ENCODE measurements at places on chromosomes 11 and 22.
A peak's percentile ranks its signal among the peaks of the same experiment; 100 is the strongest.

DNA sequence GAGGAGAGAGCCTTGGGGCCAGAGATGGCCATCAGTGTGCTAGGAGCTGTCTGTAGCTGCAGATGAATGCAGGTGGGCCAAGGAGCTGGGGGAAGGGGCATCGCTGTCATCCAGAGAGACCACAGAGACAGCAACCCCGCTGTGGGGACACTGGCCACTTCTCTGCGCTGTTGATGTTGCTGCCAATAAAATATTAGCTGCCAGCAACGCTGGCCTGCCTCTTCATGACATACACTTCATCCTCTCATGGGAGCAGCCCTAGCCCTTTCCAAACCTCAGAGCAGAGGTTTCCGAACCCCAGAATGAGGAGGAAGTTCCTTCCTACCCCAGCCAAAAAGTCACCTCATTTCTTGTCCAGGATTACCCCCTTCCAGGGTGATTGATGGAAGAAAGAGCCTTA lies 106.2 kb downstream of the PARVA start:
- DNase-seq, result no peak

DNA sequence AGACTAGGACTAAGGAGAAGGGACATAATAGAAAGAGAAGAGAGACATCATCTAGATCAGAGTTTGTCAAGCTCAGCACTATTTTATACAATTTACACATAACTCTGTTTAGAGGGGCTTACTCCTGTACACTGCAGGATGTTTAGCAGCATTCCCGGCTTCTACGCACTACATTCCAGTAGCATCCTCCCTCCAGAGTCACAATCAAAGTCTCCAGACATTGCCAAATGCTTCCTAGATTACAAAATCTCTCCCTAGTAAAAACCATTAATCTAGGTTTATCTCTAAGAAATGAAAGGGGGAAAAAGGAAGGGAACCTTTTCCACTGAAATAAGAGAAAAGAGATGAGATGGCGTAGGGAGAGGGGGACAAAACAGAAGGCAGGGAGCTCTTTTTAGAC lies 4.0 kb downstream of the USP28 start:
- no peak for DNase-seq

DNA sequence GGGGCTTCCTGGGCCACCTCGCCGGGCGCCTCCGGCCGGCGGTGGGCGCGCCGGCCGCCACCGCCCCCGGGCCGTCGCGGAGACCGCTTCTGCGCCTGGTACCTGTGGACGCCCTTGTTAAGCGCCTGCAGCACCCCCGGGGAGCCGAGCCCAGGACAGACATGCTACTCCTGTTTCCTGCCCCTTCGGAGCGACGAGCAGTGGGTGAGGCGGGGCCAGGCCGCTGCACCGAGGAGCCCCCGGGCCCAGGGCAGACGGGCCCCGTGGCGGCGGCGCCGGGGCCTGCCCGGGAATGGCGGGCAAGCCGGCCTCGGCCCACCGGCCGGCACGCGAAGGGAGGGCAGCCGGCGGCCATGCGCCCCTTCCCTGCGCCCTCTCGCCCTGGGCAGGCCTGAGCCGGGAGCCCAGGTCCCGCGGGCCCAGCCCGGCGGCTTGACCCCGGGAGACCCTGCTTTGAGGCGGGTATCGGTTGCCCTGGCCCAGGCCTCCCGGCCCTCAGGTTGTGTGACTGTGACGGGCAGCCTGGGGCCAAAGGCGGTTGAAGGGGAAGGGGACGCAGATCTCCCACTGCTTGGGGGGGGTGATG lies 789 bp upstream of the KDM2A start:
- peak; percentile 71 for DNase-seq

DNA sequence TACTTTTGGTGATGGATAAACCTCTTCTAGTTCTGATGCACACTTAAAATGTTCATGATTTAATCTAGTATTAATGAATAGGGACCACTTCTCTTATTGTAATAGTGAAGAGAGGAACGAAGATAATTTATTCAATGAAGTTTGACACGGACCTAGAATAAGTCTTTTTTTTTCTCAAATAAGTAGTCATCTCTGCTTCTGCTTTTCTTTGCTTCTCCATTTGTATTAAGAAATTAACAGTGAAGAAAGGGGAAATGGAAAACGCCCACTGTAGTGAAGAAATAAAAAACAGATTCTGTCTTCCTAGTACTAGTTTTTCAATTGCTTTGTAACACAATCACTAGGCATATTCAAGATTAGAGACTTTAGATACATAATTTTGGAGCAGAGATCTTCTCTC lies 73.0 kb downstream of the CD44 start:
- DNase-seq, result no peak

DNA sequence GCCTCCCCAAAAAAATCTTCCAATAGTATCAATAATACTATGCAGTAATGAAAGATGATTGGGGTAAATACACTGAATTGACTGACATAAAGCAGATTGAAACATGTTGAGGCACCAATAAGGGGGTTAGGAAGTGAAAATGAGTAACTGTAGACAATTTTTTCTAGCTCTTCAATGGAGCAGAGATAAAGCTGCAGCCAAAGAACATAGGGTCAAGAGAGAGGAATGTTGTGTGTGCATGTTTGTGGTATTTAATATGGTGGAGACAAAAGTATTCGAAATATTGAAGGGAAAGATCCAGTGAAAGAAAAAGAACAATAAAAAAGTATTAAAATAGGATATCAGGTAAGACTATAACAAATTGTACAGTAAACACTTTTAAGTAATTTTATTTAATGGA lies 450.0 kb upstream of the CCDC179 start:
- no peak for DNase-seq

DNA sequence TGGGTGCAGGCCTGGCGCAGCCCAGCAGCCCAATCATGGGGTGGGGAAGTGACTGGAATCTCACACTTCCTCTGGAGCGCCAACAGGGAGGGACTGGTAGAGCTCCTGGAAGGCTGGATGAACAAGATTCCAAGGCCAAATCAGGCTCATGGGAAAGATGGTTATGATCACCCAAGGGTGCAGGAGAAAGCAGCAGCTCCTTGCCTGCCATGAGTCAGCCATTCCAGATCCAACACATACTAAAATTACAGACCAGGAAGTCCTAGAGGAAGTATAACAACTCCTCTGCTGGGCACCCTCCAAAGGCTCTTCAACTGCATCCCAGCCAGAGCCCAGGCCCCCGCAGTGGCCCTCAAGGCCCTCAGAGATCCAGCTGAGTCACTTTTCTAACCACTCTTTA lies 427.3 kb downstream of the TENM4 start:
- DNase-seq, result no peak

DNA sequence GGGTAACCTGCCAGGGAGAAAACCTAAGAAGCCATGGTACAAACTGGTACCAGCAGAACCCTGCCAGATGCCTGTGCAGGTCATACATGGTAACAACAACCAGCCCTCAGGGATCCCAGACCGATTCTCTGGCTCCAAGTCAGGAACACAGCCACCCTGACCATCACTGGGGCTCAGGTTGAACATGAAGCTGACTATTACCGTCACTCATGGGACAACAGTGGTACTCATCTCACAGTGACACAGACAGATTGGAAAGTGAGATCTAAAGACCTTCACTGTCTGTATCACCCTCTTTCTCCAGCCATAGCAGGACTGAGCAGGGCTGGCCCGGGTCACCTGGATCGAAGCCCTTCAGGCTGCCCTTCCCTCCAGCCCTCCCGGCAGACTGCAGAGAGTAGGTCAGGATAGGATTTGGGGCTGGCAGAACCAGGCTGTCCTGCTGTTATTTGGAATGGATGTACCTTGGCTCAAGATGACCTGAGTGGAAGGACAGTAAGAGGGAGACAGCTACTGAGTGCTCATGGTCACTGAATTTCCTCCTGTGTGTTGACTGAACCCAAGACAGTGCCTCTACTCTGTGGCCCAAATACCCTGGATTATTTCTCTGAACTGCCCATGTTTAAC lies 94.7 kb downstream of the GGTLC2 start:
- no peak for DNase-seq

Measured in activated CD4-positive, alpha-beta T cell treated with anti-CD3 and anti-CD28 coated beads for 36 hours (primary cell).